ENCODE measurements at places on chromosomes 5 and 9.

- DNase-seq, result peak; percentile 67
Measured at GRCh38 chr5:100746730-100747129, 156.4 kb downstream of the ST8SIA4 start.

GRCh38 chr5:84535281-84535680, 150.6 kb upstream of the EDIL3 start:
- no peak for DNase-seq

DNA sequence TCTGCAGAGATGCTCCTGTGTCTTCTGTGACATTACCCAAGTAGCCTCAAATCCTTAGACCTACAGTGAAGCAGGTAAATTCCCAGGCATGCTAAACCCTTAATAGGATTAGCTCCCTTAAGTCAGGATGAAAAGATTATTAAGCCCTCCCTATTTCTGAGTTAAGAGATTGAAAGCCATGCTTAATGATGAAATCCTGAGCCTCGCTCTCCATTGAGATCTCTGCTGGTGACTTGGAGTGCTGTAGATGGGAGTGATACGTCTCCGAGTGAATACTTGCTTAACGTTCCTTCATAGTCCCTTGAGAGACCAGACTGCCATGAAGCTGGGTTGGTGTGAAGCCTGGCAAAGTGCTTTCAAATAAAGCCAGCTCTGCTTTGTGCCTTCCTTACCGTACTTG, 34.2 kb downstream of the AOPEP start:
- DNase-seq, result no peak

GRCh38 chr5:138936225-138936967, 61.3 kb upstream of the LRRTM2 start:
- DNase-seq, result no peak

GRCh38 chr9:136947955-136948510, 3.0 kb downstream of the C8G start:
- DNase-seq, result peak; percentile 57

DNA sequence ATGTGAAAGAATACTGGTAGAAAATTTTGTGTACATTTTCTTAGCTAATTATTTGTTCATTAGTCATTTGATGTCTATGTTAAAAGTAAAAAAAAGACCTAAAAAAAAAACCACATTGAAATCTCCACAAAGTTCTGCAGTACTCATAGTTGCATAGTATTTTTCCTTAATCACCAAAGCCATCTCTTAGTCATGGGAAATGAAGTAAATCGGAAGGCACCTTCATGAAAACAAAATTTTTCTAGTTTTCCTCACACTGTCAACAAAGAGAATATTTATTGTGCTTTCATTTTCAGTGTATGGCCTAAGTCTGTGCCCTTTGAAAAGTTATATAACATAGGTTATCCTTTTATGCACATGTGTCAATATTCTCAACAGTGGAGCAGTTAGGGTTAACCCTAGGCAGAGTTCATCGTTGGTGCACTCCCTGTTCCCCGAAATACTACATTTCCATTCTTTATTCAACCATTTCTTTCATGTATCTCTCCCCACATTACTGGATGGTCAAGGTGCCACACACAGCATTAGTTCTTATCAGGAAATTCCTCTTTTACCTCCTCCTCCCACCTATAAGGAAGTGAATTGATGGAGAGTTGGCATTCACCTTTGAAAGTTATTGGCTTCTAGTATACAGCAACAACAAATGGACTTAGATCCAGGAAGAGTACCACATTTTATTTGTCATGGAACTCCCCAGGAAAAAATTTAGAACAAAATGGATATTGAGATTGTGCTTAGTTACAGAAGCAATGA, 93.1 kb downstream of the NUDT12 start:
- DNase-seq, result no peak

- DNase-seq, result no peak
Measured at GRCh38 chr5:116444373-116445295, 130.0 kb downstream of the SEMA6A start.

GRCh38 chr5:83000922-83001321, 76.3 kb downstream of the TMEM167A start:
- DNase-seq, result no peak

- DNase-seq, result no peak
Measured at GRCh38 chr5:2009986-2010914, 127.5 kb upstream of the IRX4 start.

DNA sequence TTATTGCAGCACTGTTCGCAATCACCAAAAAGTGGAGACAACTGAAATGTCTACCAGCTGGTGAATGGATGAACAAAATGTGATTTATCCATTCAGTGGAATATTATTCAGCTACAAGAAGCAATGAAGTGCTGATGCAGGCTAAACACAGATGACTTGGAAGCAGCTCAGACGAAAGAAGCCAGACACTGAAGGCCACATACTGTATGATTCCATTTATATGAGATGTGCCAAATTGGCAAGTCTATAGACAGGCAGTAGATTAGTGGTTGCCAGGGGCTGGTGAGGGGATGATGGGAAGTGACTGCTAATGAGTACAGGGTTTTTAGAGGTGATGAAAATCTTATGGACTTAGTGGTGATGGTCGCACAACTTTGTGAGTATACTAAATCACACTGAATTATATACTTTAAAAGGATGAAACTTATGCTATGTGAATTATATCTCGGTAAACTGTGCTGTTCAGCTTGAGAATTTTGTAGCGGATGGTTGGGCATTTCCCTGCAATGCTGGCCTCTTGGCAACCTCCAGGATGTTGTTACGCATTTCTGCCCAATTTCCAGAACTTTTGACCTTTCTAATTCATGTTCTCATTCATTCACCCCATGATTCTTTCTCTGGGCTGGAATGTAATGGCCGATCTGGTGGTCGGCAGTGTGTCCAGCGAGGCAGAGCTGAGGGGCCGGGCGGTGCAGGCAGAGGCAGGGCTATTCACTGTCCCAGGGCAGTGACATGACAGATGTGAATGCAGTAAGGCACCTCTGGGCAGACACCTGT, 22.0 kb upstream of the WNK2 start:
- no peak for DNase-seq

- DNase-seq, result no peak
Measured at GRCh38 chr5:127331890-127332649, 41.5 kb downstream of the MEGF10 start.

- no peak for DNase-seq
Measured at GRCh38 chr5:172028167-172028566, 21.7 kb upstream of the FBXW11 start.

DNA sequence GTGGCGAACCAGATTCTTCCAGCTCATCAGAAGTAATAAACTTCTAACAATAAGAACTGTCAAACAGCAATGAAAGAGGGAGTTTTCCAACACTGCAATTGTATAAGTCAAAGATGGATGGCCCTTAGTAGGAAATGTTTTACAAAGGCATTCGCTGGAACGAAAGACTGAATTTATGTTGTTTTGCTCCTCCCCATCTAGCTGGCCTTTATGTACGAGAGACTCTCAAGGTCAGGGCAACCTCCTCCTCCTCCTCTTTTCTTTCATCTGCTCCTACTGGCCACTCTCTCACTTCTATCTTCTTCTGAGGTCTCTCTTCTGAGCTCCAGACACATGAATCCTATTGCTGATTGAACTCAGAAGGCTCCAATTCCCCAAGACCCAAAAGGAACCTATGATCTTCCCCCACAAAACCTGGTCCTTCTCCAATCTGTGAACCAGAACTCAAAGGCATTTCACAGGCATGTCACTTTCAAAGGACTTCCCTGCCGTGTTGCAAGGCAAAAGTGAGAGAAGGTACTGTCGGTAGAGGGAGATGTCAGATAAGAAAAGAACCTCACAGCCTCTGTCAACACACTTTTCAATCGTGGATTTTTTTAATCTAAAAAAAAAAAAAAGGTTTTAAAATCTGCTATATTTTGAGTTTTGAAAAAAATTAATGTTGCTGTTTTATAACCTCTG, 28.5 kb upstream of the PUM3 start:
- DNase-seq, result peak; percentile 12

- DNase-seq, result peak; percentile 29
Measured at GRCh38 chr5:893137-893506, 438 bp downstream of the TRIP13 start.

- no peak for DNase-seq
Measured at GRCh38 chr5:20572614-20573013, 584.6 kb upstream of the CDH18 start.

GRCh38 chr9:122086873-122087272, 6.2 kb downstream of the TTLL11 start:
- DNase-seq, result no peak

DNA sequence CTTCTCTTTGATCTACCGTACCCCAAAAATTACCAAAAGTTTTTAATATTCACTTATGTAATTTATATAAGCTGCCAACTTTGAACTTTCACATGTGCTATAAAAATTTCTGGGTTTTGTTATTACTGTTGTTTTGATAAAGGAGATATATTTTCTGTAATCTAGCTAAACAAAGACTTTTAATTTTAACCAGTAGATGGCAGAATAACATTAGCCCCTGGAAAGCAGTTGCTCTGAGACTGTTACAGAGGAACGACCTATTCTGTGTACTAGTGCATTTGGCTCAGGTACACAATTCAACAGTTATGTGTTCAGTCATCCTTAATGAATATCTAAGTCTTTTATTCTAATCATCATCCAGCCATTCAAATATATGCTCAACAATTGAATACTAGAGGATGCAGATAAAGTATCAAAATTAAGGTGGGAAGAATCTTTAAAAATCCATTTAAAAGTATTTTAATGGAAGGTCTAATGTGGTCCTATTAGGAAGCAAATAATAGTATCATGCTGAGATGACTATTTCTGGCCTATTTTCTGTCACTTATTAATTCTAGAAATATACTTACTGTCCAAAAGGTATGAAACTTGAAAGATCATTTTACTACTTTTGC, 8.6 kb downstream of the KLHL9 start:
- DNase-seq, result peak; percentile 39

GRCh38 chr9:12464910-12465512, 228.2 kb upstream of the TYRP1 start:
- peak; percentile 31 for DNase-seq

GRCh38 chr9:122946461-122947005, 5.7 kb downstream of the RABGAP1 start:
- no peak for DNase-seq

DNA sequence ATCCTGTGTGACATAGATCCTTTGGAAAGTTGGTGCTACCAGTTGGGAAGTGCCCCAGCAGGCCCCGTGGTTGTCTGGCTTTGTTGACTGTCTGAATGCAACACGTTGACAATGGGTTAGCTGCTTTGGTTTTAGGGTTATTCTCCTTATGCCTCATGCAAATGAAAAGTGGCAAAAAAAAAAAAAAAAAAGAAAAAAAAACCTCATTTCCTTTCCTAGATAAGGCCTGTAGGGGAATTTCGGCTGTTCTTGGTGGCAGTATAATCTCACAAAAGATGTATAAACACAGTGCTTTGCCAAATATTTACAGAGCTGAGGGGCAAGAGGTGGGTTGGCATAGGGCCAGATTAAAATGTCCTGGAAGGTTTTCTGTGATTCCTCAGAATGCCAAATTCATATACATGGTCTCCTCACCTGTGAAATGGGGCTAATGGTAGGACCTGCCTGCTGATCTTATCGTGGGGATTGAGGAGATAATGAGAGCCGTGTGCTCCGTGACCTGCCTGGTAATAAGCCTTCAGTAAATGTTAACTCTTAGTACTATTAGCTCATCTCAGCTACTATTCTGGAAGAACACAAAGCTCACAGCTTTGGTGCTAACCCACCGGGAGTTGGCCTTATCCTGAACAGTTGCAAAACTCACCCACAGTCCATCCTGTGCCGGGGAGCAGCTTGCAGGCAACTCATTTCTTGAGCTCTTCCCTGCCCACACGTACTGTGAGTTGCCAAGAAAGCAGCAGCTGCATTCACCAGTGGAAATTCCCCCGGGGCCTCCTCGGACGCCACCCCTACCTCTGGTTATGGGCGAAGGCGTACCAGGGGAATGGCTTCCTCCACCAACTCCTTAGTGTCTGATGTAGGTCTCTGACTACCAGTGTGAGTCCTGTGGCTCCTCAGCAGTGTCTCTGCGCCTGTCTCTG, 220.3 kb downstream of the NR3C1 start:
- DNase-seq, result peak; percentile 46

GRCh38 chr5:76408104-76408654, 5.1 kb downstream of the IQGAP2 start:
- no peak for DNase-seq

- no peak for DNase-seq
Measured at GRCh38 chr9:99272836-99273235, 50.8 kb downstream of the SEC61B start.

DNA sequence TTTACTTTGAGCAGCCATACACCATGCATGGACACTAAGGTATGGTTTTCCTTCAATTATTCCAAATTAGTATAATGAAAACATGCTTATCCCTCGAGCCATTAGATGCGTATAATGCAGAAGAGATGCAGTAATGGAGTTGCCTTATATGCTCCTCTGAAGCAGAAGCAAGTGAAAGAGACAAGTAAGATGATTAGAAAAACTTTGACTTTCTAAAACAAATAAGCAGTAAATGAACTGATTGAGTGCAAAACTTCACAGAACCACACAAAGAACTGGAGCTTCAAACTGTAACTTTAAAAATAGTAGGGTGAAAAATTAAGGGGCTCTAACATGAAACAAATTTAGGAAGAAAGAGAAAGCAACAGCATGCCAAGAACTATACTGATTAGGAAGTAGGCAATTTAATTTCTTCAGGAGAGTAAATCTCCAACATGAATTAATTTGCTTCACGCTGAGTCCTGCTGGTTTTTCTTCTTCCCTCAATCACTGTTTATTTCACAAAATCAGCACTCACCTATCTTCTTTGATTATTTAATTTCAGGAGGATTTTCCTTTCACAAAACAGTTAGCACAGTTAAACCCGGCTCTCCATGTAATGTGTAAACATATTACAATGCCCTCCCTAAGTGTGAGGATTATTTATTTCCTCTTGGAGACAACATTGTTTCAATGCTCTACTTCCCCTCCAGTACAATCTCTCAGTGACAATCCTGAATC, 90.3 kb upstream of the PAM start:
- no peak for DNase-seq

GRCh38 chr9:6214903-6215302, 704 bp upstream of the IL33 start:
- no peak for DNase-seq

DNA sequence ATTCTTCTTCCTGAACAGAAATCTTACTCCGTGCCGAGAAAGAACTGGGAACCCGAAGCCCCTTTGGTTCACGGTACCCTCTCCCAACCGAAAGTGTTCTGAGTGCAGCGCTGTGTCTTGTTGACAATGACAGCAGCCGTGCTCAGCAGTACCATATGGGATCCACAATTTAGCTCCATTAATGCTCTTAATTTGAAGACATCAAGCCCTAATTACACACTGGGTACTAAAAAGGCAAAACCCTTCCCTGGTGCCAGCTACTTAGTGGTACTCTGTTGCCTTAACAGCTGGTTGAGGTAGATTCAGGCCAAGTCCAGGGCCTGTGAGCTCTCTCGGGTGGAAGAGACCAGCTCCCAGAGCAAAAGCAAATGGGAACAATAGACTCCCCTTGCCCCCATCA, 24.5 kb downstream of the DDX31 start:
- no peak for DNase-seq
